Stimulated activated CD4-positive, alpha-beta T cell treated with anti-CD3 and anti-CD28 coated beads, Interleukin-4, amount 100 ng/mL, for 48 hours (primary cell): ENCODE measurements at places on chromosomes 5 and 9.

DNA sequence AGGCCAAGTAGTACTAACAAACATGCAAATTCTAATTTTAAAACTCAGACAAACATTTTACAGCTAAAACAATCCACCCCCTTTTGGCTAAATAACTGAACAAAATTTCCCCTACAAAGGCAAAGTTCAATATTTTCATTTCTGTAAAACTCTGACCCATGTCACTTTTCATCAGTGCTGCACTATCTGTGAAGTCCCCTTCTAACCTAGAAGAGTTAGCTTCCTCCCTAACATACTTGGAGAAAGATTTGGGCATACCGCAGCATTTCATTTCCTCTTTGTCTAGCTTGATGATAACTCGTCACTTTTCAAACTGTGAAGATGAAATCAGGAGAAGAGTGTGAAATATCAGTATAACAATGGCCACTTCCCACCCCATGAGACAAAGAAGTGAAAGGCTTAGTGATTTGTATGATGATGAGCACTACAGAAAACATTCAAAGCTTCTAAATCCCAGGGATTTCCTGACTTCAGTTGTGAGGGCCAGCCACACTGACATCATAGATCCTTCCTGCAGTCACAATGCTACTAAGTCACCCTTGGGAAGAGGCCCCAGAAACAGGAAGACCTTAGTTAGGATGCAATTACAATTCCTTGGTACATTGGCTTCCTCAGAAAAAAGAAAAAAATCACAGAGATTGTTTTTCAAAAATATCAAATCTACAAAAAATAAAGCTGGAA lies at the start of gene FAM81B:
FAM81B (plus strand) TSS at position 555 of the 681 bp plus-strand sequence; CDS start at position 579, 24 bp downstream.
- DNase-seq = no peak

DNA sequence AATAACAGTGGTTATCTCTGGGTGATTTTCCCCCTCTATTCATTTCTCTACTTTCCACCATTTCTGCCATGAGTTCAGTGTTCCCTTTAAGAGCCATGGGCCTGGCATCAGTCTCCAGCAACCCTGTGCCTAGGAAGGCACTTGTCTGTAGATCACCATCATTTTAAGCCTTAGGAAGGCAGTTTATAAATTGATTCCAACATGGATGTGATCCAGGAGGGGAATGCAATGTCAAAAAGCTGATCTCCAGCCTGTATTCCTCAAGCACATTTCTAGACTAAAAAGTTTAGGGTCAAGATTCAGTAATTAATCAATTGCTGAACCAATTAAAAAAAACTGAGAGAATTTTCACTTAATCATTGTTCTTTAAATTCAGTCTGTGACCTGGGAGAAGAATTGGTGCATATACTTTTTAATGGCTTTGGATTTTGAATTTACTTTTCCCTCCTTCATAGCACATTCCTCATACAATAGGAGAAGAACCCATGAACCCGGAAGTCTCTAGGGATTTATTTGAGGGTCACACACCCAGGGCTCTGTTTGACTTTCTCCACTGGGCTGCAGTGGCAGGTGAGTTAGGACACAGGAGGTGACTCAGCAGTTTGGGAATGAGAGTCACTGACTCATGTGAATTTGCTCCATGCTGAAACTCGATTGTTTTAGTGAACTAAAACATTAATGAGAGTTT lies 6.1 kb upstream of the ERMP1 start:
- DNase-seq = no peak

DNA sequence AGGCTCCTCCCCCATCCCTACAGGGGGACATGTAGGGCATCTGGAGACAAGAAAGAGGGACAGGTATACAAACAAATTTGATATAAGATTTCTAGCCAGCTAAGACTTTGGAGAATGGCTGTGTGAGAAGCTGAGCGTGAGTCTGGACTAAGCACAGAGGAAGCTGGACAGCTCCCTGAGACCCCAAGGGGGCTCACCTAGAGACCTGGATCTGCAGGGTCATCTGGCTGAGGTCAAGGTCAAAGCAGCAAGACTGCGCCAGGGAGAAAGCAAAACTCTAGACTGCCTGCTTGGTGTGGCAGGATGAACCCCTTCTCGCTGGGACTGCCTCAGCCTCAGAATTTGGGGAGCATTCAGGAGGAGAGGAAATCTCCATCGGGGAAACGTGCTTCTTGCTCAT lies 8.0 kb upstream of the GSN start:
- no peak for DNase-seq

DNA sequence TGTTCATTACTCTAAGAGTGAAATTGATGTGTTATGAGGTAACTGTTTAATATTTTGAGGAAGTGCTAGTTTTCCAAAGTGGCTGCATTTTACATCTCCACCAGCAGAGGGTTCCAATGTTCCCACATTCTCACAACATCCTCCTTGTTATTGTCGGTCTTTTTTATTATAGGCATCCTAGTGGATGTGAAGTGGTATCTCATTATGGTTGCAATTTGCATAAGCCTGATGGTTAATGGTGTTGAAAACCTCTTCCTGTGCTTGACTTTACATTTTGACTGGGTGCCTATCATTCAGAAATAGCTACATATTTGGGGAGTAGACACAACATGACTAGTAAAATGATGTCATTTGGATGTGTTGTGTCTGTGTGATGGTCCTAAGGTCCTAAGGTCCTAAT lies 143.6 kb downstream of the MRPS30 start:
- no peak for DNase-seq

GRCh38 chr5:107809201-107810034 lies 138.7 kb upstream of the EFNA5 start:
- no peak for DNase-seq

DNA sequence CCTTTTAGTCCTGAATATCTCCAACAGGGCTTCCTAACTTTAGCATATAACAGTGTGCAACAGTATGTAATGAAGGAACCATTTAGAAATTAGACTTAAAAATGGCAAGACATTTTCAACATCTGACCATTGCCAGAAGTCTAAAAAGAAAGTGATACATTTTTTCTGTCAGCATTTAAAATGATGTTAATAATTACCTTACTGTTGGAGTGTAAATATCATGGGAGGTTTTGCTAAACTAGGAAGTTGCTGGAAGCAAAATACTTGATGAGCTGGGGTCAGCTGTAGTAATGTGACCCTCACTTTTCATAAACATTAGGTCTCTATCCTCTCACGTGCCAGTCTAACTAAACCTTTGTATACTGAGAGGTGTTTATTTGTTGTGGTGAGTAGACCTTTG lies 68.8 kb downstream of the NTRK2 start:
- DNase-seq = no peak

DNA sequence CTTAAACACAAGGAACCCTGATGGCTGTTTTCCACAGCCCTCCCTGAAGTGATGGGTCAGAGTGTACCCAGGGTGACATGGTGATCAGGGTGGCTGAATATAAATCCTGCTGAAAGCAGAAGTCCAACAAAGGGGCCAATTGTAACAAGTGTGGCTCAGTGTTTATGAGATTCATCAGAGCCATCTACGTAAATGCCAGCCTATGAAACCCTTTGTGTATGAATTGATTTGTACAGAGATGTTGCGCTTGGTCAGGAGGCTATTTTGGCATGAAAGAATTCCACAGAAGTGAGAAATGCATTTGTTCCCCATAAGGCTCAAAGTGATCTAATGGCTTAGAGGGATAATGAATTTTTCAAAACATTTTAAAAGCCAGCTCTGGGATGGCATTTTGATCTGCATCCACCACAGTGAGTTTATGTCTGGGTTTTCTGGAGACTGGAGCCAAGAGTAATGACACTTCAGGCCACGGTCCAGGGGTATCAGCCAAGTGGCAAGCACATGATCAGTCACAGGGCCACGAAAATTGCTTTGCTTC lies 12.4 kb downstream of the PRUNE2 start:
- DNase-seq = no peak

DNA sequence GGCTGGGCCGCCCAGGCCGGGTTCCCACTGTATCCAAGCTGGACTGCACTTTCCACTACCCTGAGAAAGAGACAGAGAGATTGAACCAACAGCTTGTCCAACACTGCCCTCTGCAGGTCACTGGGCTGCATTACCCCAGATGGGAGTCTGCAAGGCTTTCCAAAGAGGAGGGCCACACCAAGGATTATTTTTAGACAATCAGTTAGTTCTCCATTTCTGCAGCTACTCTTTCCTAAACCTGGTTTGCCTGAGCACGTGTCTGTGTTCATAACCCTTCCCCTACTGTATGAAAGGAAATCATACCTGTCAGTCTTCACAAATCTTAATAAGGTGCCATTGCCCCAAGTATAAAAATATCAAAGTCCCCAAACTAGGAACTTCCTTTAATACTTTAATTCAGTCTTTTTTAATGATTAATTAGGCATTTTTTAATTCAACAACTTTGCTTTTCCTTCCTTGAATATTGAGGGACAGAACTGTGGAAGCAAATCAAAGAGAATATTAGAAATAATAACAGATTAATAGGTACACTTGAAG lies 13.4 kb upstream of the FGF1 start:
- peak; percentile 64 for DNase-seq

DNA sequence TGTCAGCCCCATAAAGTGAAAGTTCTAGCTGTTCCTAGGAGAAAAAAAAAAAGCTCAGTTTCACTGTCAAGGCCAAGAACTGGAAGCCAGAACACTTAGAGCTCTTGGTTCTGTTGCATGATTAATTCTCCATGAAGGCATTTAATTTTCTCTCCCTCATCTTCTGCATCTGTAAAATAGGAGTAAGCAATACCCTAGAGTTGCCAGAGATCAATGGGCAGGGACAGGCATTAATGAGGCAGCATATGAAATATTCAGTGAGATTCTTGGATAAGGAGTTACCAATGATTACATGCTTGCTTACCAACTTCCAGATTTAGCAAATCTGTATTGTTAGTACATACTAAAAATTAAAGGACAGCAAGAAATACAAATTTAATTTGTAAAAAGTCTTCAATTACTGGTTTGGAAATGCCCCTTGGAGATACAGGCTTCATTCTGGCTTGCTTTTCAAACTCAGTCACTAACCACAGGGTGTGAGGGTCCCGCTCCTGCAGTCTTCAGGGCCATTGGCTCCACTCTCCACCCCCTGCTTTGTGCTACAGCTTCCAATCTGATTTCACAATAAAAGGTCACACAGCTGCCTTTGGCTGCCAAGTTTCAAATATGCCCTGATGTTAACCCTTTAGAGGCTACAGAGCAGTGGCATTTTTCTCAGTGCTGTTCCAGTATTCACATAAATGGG lies 624.6 kb downstream of the BNC2 start:
- no peak for DNase-seq

- DNase-seq = no peak
These were observed 7.1 kb upstream of the DOCK2 start for GRCh38 chr5:169629847-169630548.

DNA sequence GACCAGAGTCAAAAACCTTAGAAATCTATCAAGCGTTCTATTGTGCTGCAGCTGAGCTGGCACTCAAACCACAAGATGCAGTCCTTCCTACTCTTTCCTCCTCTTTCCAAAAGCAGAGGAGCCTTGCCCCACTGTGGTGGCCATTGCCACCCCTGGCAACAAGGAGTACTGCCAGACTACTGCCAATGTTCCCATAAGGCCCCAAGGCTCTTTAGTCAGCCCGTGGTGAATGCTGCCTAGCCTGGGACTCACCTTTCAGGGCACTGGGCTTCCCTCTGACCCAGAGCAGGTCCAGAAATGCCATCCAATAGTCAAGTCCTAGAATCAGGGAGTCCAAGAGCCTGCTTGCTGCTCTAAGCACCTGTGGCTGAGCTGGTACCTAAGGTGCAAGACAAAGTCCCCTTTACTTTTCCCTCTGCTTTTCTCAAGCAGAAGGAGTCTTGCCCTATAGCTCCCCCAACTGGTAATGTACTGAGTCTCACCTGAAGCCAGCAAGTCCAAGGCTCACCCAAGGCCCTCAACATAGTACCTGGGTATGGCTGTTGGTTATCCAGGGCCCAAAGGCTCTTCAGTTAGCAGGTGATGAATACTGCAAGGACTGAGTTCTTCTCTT lies 219.4 kb downstream of the ATPSCKMT start:
- DNase-seq = no peak

DNA sequence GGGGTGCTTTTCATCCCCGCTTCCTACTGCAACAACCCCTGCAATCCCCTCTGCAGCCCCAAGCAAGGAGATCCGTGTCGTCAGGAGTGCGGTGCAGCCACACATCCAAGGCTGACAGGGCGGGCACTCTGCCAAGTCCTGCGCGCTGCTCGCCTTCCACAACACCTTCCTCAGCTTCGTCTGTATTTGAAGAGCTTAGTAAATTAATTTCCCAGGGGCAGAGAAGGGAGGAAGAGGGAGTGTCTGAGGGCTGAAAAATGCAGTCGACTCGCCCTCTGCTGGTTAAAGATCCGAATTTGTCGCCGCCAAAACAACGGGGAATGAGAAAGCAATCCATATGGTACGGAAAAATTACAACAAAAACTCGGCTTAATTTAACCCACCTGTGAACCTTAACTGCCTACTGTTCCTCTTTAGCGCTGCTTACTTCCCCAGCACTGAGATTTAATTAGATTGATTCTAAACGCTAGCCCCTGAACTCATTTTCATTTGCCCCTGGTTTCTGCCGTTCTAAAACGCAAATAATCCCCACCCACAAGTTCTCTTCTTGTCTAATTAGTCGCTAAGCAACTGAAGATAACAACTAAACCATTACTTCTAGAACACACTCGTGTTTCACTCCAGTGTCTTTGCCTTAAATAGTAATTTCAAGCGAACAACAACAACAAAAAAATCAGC lies 10.9 kb upstream of the PCDHB1 start:
- no peak for DNase-seq

DNA sequence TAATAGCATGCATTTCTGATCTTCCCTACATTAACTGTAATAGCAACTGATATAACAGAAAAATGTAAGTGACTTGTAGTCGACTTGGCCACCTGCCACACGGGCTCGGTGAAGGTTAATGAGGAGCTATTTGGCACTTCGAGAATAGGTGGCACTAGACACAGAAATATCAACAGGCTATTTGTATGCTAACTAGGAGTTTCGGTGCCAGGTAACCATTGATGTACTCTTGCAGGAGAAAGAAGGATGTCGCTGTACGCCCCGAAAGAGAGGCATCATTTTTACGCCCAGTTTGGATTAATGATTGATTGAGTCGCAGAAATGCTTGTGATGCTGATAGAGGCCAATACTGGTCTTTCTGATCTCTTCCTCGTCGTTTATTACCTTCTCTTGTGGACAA lies 516 bp upstream of the DMRT2 start:
- DNase-seq = no peak

GRCh38 chr5:55934720-55935119 lies 60.0 kb downstream of the IL6ST start:
- DNase-seq = no peak

DNA sequence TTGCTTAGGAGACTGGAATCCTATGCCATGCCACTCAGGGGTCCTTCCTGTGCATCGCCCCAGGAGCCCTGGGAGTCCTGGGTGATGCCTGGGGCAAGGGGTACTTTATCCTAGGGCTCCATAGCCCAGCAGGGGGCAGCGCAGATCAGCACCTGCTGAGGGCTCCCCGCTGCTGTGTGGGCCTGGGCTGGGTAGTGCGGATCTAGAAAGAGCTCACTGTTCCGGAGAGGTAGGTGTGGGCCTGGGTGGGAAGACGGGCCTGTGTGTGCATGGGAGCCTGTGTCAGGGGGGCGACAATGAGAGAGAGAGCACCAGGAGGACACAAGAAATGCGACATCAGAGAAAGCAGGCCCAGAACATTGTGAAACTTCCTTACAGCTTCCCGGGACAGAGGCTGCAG lies 11.4 kb upstream of the DAB2IP start:
- peak; percentile 14 for DNase-seq

- DNase-seq = no peak
These were observed 10.5 kb upstream of the IPPK start for GRCh38 chr9:92680166-92681119.

GRCh38 chr5:11182441-11183080 lies 421.5 kb upstream of the DAP start:
- no peak for DNase-seq

GRCh38 chr9:16871336-16872151 lies 1.1 kb upstream of the BNC2 start:
- DNase-seq = no peak
